Activated CD4-positive, alpha-beta T cell treated with anti-CD3 and anti-CD28 coated beads, Interleukin-2, amount 50 U/mL, for 48 hours (primary cell): ENCODE measurements at places on chromosomes 3 and 15.

GRCh38 chr3:21752749-21753347 is 1.8 kb upstream of the ZNF385D start:
- DNase-seq: no peak

GRCh38 chr3:127114337-127115070 is 78.4 kb upstream of the PRR23E start:
- DNase-seq: no peak

- no peak for DNase-seq
Measured at GRCh38 chr15:40087991-40088928, 20.4 kb downstream of the BMF start.

DNA sequence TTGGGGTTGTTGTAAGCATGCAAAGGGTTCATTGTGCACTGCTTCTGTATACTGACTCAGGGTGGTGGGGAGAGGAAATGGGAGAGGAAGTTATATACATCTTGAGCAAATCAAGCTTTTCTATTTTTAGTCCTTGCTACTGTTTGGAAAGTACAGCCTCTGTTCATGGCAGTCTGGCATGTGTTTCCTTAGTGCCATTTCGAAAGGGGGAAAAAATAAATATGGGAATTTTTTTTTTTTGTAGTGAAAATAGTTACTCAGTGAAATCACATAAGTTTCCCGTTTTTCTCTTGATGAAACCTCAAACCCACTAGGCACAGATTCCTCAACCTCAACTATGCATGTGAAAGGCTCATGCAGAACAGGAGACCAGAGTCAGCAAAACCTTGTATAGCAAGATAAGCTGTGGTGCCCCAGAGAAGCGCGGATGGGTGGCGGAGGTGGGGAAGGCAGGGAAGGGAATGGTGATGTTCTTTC is 353.3 kb downstream of the LPP start:
- no peak for DNase-seq

GRCh38 chr3:106824856-106825255 is 552.4 kb upstream of the CCDC54 start:
- no peak for DNase-seq

GRCh38 chr3:66452303-66453011 is 48.4 kb downstream of the LRIG1 start:
- no peak for DNase-seq

- DNase-seq: no peak
Measured at GRCh38 chr3:39000008-39000450, 51.7 kb downstream of the SCN11A start.

GRCh38 chr15:48084759-48085590 is 35.8 kb upstream of the SLC24A5 start:
- no peak for DNase-seq

GRCh38 chr3:58924578-58924977 is 125.2 kb downstream of the CFAP20DC start:
- no peak for DNase-seq

DNA sequence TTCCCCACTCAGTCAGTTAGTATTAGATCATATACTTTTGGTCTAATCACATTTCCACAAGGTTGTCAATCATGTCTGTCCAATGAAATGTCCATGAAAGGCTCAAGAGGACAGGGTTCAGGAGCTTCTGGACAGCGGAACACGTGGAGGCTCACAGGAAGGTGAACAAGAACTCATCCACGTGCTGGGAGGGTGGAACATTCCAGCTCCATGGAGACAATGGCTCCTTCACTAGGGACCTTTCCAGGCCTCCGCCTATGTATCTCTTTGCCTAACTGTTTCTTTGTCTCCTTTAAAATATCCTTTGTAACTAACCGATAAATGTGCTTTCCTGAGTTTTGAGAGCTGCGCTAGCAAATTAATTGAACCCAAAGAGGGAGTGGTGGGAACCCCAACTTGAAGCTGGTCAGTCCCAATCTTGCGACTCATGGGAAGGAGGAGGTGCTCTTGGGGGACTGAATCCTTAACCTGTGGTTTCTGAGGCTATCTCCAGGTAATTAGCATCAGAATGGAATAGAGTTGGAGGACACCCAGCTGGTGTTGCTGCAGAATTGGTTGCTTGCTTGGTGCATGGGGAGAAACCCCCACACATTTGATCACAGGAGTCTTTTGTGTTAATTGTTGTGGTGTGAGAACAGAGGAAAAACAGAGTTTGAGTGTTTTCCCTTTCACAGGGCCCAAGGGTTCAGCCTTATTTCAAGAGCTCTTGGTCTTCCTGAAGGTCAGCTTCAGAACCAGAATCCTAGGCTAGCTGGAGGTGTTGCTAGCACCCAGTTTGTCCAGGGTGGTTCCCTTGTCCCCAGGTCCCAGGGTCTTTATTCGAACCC is 3.0 kb upstream of the TKT start:
- no peak for DNase-seq

GRCh38 chr3:22746221-22746620 is 456.9 kb upstream of the UBE2E2 start:
- no peak for DNase-seq

DNA sequence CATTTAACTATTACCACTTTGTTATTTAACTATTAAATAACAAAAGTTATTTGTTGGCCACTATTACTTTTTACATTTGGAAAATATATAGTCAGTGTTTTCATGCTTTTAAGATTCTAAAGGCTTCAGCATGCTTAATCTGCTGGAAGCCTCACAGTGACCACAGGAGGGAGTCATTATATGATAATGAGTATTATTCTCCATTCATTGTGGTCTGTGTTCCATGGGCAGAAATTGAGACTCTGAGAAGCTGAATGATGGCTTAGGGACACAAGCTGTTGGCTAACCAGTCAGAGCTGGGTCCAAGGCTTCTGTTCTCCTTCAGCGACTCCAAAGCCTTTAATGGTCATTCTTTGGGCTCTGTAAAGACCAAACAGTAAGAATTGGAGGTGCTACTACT is 64.7 kb downstream of the BFSP2 start:
- DNase-seq: no peak

GRCh38 chr15:90839187-90840071 is 29.0 kb upstream of the FURIN start:
- DNase-seq: peak; percentile 59

- no peak for DNase-seq
Measured at GRCh38 chr3:25181096-25181495, 247.0 kb upstream of the RARB start.

GRCh38 chr3:142968319-142969025 is 5.0 kb upstream of the PAQR9 start:
- DNase-seq: no peak

GRCh38 chr3:42688487-42689420 is 3.4 kb downstream of the KLHL40 start:
- DNase-seq: no peak

DNA sequence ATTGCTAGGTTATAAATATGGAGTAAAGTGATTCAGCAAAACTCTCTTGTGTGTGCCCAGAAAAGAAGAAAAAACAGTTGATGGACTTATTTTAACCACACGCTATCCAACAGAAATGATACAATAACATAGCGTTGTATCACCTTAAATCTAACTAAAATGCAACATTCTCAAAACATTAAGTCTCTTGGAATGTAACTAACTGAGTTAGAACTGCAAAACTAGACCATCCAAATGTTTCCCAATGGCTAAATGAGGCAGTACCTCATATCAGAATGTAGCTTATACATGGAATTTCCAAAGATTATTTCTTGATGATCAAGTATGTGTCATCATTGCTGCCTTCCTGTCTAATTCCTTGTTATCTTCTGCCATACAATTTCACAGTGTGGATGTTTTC is 187.9 kb downstream of the CNTN3 start:
- DNase-seq: no peak

GRCh38 chr3:40108643-40109042 is 200.9 kb upstream of the EIF1B start:
- DNase-seq: no peak

- DNase-seq: no peak
Measured at GRCh38 chr3:16311960-16312451, 47.0 kb downstream of the OXNAD1 start.

- no peak for DNase-seq
Measured at GRCh38 chr3:126777366-126777765, 73.3 kb downstream of the CHCHD6 start.

DNA sequence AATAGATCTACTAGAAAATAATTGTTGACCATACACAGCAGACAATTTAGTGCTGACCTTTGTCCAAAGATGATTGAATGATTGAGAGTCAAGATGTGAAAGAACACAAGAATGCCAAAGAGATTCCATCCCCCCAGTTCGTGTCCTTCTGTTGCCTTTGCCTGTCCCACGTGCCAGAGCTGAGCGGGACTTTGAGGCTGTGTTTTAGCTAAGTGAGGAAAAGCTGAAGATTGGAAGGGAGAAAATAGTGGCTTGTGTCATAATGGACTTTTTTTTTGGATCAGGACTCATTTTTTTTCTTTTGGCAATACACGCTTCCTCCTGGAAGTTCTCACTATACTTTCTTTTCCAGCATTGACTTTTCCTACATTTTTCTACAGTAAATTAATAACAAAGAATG is 206.6 kb upstream of the MDFIC2 start:
- DNase-seq: no peak
